ENCODE measurements at places on chromosomes 3 and 15. TPM values are rescaled to one million over a fixed set of nuclear protein-coding genes. Genes with fewer than 3 reads are reported as not detected.

The FES gene
- 26.2 TPM for total RNA-seq

The CCR5 gene
- total RNA-seq, result not detected

The CDCP1 gene
- 3.0 TPM for total RNA-seq

The ABI3BP gene
- 1.6 TPM for total RNA-seq

The MKRN3 gene
- 0.90 TPM for total RNA-seq

The IP6K1 gene
- 31.0 TPM for total RNA-seq

The RBSN gene
- 18.9 TPM for total RNA-seq

The EPHB1 gene
- total RNA-seq, result 0.59 TPM

The OCA2 gene
- total RNA-seq, result not detected

The KNG1 gene
- total RNA-seq, result not detected

The VPS8 gene
- 37.6 TPM for total RNA-seq

All from smooth muscle cell of the coronary artery (primary cell).